Activated CD4-positive, alpha-beta T cell treated with anti-CD3 and anti-CD28 coated beads, Interleukin-10, Interleukin-2, amounts not matched to agents 100 ng/mL and 50 ng/mL, durations not matched to agents 16 hours and 8 hours (primary cell): ENCODE measurements at places on chromosomes 7 and 10.

- DNase-seq: no peak
Measured at GRCh38 chr10:131978366-131978765, 3.4 kb downstream of the BNIP3 start.

- no peak for DNase-seq
Measured at GRCh38 chr10:128297709-128298378, 171.6 kb upstream of the MKI67 start.

- DNase-seq: peak; percentile 69
Measured at GRCh38 chr10:32139223-32140073, 83.2 kb upstream of the KIF5B start.

GRCh38 chr10:93771354-93771753, 13.6 kb downstream of the LGI1 start:
- DNase-seq: no peak

DNA sequence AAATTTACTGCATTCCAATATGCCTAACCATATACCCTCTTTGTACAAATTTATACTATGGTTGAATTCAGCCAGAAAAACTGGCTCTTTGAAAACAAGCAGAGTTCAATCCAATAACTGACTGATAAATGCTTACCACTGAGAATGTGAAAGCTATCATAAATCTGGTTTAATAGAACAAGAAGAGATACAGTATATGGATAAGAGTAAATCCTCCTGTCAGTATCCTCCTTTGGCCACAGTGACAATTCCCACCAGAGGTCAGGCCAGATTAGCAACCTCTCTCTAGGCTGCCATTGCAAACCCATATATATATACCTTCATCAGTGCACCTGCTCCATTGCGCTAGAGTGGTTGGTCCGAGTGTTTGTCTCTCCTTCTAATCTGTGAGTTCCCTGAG, 647.2 kb downstream of the GRM8 start:
- no peak for DNase-seq

GRCh38 chr10:88097536-88097935, 234.1 kb downstream of the PTEN start:
- DNase-seq: no peak

GRCh38 chr10:50234486-50234885, 16.8 kb downstream of the ASAH2 start:
- no peak for DNase-seq
